Pulmonary artery endothelial cell (primary cell): ENCODE measurements at places on chromosomes 13 and 19.

DNA sequence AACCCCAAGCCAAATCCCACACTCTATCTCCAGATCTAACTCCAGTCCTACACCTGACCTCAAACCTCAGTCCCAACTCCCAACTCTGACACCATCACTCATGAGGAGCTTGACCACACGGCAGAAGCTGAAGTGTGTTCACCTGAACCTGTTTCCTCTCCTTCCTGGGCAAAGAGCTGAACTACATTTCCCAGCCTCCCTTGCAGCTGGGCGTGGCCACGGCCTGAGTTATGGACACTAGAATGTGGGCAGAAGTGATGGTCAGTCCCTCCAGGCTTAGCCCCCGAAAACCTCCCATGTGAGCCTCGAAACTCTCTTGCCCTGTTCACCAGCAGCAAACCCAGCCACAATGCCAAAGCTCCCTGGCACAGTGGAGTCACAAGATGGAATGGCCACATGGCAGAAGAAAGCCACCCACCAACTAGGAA lies 19.5 kb upstream of the MEIS3 start:
- no peak for DNase-seq

GRCh38 chr13:114018461-114019055 lies 44.7 kb upstream of the C13orf46 start:
- no peak for DNase-seq

DNA sequence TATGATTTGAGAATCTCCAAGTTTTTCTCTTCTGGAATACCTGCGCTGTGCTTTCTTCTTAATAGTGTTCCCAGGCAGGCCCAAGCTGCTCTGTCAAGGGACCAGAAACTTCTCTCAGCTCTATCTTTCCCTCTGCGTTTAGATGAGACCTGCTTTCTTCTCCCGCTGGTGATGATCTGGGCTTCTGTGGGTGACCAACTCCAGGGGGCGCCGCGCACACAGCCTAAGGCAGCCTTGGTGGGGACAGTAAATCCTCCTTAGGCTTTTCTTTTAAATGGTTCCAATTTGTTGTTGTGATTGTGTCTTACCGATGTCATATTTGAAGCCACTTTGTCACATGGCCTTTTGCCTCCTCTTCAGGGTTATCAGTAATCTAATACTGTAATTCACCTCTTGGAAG lies 439.4 kb upstream of the KLF12 start:
- no peak for DNase-seq

GRCh38 chr13:38693641-38694040 lies 6.8 kb downstream of the FREM2 start:
- no peak for DNase-seq

GRCh38 chr13:27201661-27202060 lies 30.1 kb upstream of the USP12 start:
- no peak for DNase-seq

GRCh38 chr13:30752201-30752797 lies 17.0 kb downstream of the ALOX5AP start:
- DNase-seq, result no peak
